ENCODE measurements at places on chromosomes 7 and 10.
A peak's percentile ranks its signal among the peaks of the same experiment; 100 is the strongest.

- peak; percentile 87 for DNase-seq
Measured at GRCh38 chr7:6615723-6616555, 529 bp downstream of the ZNF853 start.

DNA sequence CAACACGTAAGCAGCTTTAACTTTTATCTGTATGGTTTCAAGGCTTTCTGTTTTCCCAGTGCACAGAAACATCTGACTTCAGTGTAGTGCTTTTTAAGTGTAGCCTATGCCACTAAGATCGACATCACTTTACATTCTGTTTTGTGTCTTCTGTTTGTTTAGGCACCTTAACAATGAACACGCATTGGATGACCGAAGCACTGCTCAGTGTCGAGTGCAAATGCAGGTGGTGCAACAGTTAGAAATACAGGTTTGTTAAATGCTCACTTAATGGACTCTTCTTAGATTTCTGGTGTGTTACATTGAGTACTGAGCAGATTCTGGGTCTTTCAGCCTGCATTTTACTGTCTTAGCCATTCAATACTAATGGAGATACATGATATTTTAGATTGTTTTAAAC is 237.4 kb downstream of the FOXP2 start:
- DNase-seq, result no peak

GRCh38 chr7:27185013-27185853 is at the start of gene HOXA11:
Gene HOXA11 (minus strand): TSS chr7:27185232. CDS start chr7:27185144, 88 bp downstream.
- peak; percentile 69 for DNase-seq

DNA sequence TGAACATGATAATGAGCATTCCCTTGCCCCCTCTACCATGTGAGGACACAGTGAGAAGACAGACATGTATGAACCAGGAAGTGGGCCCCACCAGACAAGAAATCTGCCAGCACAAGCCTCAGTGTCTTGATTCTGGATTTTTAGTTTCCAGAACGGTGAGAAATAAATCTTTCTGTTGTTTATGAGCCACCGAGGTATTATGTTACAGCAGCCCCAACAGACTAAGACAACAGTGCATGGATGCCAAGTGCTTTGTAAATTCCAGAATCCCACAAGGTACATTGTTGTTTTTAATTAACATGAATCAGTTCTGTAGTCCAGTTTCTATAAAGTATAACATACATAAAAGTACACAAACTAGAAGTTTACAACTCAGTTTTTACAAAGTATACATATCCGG is 162.2 kb downstream of the ARHGAP21 start:
- DNase-seq, result no peak

DNA sequence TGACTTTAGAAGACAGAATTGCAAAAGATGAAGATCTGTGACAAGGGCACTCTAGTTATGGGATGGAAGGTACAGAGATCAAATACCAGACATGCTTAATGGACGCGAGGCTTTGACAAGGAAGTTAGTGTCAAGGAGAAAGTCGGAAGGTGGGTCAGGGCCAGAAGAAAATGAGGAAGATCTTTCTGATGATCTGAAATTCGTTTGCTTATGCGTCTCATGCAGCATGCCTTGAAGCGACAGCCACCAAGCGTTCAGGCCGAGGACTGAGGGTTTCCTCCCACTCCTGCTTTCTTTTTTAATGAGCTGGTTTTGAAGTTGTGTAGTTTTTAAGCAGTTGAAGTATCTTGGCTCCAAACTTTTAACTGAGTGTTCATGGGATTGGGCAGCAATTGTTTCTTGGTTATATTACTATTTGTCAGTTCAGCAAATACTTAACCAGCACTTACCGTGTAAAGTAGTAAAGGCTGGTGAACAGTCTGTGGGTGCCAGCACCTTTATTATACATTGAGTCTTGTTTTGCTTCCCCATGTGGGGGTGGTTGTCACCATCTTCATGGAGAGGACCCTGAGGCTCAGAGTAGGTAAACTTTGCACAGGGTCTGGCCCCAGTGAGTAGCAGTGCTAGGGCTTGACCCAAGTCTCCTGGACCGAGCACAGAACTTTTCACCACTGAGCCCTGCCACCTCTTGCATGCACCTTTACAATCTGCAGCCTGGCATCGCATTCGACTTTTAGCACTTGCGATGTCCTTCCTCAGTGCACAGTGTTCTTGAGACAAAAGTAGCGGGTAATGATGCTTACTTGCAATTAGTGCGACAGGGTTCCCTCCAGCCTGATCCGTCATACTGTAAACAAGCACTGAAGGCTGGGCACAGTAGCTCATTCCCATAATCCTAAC is 14.3 kb upstream of the BHLHA15 start:
- DNase-seq, result no peak

DNA sequence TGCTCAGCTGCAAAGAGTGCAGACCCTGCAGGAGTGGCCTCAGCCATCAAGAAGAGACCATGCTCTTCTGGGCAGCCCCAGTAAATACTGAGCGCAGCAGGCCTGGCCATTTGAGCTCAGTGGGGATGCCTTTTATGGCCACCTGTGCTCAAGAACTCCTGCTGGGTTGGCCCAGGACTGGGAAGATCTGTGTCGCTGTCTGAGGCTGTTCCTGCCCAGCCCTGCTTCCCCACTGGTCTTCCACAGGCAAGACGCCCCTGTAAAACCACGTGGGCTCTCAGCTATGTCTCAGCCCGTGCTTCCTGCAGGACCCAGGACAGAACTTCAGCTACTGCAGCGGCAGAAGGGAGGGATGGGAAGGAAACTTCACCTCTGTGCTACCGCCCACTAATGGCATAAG is 10.5 kb upstream of the PPIF start:
- peak; percentile 80 for DNase-seq

- no peak for DNase-seq
Measured at GRCh38 chr7:39749177-39749576, 125.8 kb downstream of the RALA start.

- no peak for DNase-seq
Measured at GRCh38 chr10:114279289-114279688, 40.2 kb downstream of the VWA2 start.

GRCh38 chr10:42990016-42990720 is 86.7 kb upstream of the RET start:
- DNase-seq, result no peak

DNA sequence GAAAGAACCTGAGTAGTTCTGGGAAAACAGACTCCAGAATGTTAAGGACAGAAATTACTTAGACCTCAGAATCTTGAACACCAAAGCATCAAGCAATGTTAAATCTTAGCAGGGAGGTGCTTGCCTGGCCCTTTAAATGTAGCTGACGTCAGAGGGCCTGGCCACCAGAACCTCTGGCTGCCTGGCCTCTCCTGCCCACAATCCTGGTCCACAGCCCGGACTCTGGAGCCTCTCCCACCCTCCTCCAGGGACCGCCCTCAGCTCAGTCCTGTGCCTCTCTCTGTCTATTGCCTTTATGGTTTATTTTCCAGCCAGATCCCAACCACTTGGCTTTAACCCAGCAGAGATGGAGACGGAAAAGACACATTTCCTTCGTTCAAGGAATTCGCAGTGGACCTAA is 42.2 kb upstream of the EGR2 start:
- DNase-seq, result peak; percentile 63

DNA sequence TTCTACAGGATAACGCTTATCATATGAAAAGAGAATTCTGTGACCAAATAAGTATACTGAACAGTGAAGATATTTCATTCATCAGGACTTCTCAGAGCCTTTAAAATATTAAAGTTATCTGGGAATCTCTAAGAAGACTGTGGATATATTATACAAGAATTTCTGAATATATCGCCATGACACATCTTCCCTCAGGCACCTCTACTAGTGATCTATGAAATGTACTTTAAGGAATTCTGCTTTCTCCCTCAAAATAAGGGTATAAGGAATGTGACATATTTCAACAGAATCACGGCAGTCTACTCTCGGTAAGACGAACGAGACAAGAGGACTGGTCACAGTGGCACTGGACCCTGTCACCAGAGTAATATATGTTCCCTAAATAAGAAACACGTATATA is 504.2 kb upstream of the PHF14 start:
- no peak for DNase-seq

- DNase-seq, result no peak
Measured at GRCh38 chr7:504221-505111, 15.2 kb downstream of the PDGFA start.

- no peak for DNase-seq
Measured at GRCh38 chr7:140484951-140485499, 5.7 kb upstream of the MKRN1 start.

- DNase-seq, result no peak
Measured at GRCh38 chr7:5605775-5606634, 175.5 kb downstream of the RNF216 start.

- DNase-seq, result no peak
Measured at GRCh38 chr10:121640266-121640665, 42.0 kb upstream of the FGFR2 start.

GRCh38 chr10:124494046-124494807 is 32.6 kb downstream of the LHPP start:
- DNase-seq, result no peak

- no peak for DNase-seq
Measured at GRCh38 chr7:34096198-34096651, 190.9 kb downstream of the BMPER start.

- no peak for DNase-seq
Measured at GRCh38 chr7:118288098-118288497, 63.6 kb downstream of the ANKRD7 start.

- DNase-seq, result peak; percentile 52
Measured at GRCh38 chr7:90850471-90850870, 254.3 kb downstream of the CDK14 start.
